Left kidney (tissue), 8 donors: ENCODE measurements at places on chromosomes 4 and X. TPM values are rescaled to one million over a fixed set of nuclear protein-coding genes. Genes with fewer than 3 reads are reported as not detected.

L1CAM gene
- 46.9 TPM for polyA plus RNA-seq

GC gene
- 0.18 TPM for polyA plus RNA-seq

PCDH7 gene
- polyA plus RNA-seq = 18.9 TPM

TEC gene
- polyA plus RNA-seq = 5.5 TPM

POF1B gene
- 0.91 TPM for polyA plus RNA-seq

CXCL8 gene
- 0.63 TPM for polyA plus RNA-seq

ALPK1 gene
- 20.6 TPM for polyA plus RNA-seq

CYLC1 gene
- polyA plus RNA-seq = not detected
